ENCODE measurements at places on chromosomes 13 and 19.

DNA sequence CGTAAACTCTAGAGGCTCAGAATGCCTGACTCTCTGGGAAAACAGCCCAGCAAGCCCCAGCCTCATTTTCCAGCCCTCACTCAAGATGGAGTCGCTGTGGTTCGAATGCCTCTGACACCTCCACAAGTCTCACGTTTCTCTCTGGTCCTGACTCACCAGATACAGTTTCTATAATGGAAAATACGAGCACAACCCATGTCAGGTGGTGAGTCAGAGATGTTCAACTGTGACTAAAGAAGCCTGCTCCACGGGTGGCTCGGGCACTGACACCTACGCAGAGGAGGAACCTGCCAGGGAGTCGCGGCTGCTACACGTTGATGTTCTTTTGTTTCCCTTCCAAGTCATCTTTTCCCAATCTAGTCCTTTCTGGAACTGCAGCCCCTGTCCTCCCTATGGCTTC lies 87.1 kb upstream of the STK24 start:
- no peak for DNase-seq

GRCh38 chr19:15529774-15530372 lies 21.5 kb downstream of the CYP4F22 start:
- DNase-seq: no peak

GRCh38 chr13:113926951-113927660 lies 46.8 kb downstream of the C13orf46 start:
- DNase-seq: no peak

GRCh38 chr13:62643007-62643483 lies 1227.4 kb upstream of the PCDH20 start:
- DNase-seq: no peak

- DNase-seq: peak; percentile 85
Observed at GRCh38 chr13:78604782-78605611, 1.6 kb upstream of the POU4F1 start.

DNA sequence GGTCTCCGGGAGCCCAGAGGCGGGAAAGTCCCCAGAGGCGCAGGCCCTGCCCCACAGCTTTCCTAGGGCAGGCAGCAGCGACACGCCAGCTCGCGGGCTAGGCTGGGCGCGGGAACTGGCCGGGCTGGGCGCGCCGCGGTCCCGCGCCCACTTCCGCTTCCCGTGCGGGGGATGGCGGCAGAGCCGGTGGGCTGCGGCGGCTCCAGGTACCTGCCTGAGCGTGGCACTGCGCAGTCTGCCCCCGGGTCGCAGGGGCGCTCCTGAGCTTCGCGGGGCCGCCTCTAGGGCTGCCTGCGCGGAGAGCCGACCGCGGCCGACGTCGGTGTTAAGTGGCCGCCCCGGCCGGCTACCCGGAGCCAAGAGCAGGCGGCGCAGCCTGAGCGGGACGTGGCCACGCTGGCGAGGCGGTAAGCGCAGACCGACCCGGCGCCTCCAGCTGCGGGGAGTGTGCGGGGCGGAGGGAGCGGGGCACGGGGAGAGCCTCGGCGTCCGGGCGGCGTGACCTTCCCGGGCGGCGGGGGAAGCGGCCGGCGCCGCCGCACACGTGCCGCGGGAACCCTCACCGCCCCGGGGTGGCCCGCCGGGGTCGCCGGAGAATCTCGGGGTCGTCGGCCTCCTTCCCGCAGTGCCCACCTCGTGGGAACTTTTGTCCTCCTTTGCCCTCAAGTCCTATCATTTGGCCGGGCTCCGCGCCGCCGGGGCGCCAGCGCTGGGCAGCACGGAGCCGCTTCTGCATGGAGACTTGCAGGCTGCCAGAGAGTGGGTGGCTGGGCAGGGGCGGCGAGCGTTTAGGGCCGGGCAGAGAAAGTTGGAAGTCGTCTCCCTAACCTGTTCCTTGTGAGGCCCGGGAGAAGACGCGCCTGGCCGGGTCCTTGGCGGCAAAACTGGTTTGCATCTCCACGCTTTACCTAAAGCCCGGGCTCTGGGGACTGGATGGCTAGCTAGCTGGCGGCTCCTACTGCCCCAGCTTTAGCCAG lies 31.4 kb upstream of the MPHOSPH8 start:
- DNase-seq: peak; percentile 70

GRCh38 chr13:57634839-57635165 lies 3.3 kb downstream of the PCDH17 start:
- DNase-seq: no peak

- DNase-seq: no peak
Observed at GRCh38 chr19:17966550-17967256, at the start of gene KCNN1. TSS of gene KCNN1 (plus strand) at chr19:17967107. CDS start at chr19:17973889, 6,782 bp downstream.

DNA sequence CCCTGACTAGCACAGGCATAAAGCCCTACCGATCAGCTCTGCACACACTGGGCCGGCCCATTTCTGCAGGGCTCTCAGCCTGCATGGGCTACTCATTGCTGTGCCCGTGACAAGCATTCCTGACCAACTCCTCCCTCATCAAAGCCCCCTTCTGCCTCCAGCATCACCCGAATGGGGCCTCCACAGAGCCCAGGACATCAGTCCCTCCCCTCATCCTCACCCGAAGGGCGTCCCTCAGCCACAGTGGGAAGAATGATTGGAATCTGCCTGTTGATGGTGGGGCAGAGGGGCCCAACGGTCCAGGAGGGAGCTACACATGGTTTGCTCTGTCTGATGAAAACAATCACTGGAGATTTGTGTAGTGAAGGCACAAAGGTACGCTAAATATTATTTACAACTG lies 43.8 kb downstream of the SERP2 start:
- no peak for DNase-seq

DNA sequence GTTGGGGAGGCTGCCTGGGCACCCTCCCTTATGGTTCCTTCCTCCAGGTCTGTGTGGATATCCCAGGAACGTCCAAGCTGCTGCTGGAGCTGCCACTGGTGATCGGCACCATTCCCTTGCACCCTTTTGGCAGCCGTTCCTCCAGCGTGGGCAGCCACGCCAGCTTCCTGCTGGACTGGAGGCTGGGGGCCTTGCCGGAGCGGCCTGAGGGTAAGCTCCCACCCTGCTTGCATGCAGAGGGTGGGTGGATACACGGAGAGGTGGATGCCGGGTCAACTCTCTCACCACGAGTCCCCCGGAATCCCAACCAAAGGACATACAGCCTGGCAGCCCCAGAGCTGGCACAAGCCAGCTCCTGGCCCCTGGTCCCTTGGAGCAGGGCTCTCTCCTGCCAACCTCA lies 2.2 kb downstream of the ARRDC2 start:
- DNase-seq: no peak

DNA sequence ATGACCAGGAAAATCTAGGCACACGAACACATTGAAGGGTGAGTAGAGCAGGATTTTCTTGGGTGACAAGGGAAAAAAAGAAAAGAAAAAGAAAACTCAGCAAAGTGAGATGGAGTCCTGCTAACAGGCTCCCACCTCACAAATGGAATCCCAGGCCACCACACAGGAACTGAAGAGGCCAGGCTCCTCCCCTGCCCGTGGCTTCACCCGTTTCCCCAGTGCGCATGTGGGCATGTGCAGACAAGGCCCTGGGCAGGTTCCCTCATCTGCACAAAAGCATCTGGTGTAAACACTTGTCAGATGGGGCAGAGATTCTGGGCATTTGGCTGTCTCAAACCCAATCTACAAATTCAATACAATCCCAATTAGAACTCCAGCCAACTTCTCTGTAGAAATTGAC lies 24.5 kb downstream of the CFAP97D2 start:
- DNase-seq: no peak

DNA sequence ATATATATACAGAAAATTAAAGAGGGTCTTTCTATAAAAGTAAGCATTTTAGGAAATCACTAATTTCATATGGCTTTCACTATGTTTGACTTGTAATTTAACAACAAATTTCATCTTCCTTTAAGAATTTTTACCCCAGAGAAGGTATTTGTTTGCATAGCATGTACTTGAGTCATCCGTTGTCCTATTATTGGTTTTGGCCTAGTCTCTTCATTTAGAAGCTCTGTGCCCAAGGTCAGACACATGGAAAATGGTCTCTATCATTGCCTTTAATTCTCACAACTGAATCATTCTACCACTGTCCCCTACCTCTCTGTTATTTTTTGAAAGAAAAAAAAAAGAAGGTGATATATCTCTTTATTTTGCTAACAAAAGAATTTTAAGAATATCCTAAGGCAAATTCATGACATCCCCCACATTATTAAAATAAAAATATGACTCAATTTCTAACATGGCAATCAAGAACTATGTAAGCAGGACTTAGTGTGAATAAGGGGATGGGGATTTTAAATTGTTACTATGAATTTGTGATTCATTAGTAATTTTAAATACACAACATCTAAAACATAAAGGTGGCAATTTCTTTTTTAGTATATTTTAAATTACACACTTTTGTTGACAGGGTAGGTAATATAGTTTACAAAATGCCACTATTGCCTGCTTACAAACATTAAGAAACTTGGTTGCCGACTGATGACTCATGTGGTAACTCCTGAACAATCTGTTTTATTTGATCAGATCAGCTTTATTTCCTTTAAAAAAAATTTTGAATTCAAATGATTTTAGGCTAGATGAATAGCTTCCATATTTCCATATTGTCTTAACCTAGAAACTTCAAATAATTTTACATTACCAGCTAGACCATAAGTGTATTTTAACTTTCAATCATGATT lies 13.9 kb downstream of the SLITRK5 start:
- no peak for DNase-seq

DNA sequence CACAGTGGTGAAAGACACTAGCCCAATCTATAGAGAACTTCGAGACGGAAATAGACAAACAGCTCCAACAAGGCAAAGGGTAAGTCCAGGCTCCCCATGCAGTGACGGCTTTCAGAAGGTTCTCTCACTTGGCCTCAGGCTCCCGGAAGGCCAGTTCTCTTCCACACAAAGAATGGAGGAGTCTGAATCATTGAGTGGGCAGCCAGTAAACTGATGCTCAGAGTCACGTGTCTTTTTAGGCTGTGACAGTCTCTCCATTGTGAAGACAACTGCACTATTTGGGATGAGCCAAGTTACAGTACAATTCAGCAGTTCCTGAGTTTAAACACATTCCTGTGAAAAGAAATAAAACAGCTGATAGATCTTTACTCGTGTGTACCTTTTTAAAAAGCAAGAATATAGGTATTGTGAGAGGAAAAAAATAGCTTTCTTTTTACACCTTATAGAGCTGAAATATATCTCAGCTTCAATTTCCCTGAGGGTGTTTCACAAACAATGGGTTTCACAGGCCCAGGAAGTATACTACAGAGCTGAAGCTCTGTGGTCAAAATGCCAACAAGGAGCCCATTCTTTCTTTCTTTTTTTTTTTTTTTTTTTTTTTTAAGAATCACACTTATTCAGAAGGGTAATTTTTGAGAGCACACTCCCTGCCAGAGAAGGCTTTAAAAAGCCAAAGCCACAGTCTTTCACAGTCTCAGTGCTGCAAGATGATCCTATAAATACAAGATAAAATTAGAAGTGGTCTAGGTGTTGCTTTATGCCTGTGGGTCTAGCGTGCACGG lies 135.1 kb downstream of the FREM2 start:
- DNase-seq: no peak

GRCh38 chr19:30168760-30169159 lies 203.4 kb upstream of the ZNF536 start:
- no peak for DNase-seq

- DNase-seq: peak; percentile 35
Observed at GRCh38 chr19:55146078-55146704, 2.8 kb downstream of the TNNT1 start.

- DNase-seq: no peak
Observed at GRCh38 chr19:29364224-29364726, 151.3 kb upstream of the UQCRFS1 start.

DNA sequence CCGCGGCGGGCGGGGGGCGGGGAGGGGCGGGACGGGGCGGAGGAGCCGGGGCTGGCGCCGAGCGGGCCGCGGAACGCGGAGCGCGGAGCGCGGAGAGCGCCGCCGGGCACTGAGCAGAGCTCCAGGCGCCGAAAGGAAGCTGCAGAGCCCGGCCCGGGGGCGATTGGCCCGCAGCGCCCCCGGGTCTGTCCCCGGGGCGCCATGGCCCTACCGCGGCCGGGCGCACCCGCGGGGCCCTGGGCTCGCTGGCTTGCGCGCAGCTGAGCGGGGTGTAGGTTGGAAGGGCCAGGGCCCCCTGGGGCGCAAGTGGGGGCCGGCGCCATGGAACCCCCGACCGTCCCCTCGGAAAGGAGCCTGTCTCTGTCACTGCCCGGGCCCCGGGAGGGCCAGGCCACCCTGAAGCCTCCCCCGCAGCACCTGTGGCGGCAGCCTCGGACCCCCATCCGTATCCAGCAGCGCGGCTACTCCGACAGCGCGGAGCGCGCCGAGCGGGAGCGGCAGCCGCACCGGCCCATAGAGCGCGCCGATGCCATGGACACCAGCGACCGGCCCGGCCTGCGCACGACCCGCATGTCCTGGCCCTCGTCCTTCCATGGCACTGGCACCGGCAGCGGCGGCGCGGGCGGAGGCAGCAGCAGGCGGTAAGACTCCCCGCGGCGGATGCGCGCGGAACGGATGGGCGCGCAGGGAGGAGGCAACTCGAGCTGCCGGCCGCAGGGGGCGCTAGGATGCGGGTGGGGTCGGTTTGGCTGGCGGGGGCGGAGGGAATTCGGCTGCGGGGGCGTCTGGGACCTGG lies at the start of gene PDE4A:
TSS of gene PDE4A (plus strand) at position 95 of the 796 bp plus-strand sequence. CDS start at position 322, 227 bp downstream.
- peak; percentile 68 for DNase-seq

DNA sequence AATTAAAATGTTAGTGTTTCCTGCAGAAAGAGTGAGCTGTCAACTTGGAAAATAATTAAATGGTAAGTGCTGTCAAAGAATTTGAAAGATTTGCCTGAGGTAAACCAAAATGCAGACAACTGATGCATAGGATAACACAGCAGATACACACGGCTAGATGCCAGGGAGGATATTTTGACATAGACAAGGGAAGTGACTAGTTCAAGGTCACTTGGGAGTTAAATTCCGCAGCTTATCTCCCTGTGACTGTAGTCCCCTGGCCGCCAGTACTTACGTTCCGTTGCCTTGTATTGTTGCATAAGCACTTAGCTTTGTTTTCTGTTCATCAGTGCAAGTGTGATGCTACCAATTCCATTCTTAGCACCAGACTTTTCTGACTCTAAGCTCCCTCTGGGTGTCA lies 247.3 kb upstream of the MAB21L1 start:
- no peak for DNase-seq

GRCh38 chr13:42786715-42787114 lies 5.3 kb downstream of the FAM216B start:
- no peak for DNase-seq

DNA sequence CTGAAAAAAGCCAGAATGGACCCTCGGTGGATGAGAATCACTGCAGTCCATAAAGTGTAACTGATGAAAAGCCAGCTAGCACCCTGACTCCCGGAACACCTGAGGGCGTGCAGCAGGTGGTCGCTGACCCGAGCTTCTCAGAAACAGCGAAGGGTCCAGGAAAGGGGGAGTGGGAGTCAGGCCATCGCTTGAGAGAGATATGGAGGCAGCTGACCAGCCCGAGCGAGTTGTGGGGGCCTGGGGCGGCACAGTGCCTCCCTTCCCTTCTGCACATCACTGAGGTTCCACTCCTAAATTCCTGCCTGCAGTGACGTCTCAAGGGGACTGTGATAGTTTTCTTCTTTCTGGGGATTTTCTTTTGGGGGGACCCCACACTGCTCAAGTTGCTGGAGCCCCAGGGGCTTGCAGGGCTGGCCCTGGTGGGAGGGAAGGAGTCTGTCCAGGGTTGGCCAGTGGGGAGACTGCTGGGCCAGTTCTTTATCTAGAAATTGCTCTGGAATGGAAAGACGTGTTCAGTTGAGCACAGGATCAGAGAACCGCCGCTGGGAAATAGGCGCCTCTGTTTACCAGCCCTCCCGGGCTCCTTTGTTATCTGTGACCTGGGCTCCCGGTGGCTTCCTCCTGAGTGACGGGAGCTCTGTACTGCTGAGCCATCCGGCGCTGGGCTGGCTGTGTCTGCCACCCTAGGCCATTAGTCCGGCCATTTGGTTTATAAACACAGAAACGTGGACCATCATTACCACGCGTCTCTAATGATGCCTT lies 71.3 kb downstream of the RAB20 start:
- no peak for DNase-seq

GRCh38 chr13:45542391-45542790 lies 73.1 kb downstream of the ERICH6B start:
- no peak for DNase-seq

All from SK-N-DZ (cell line).